ENCODE measurements at places on chromosomes 1 and 21. TPM values are rescaled to one million over a fixed set of nuclear protein-coding genes. Genes with fewer than 3 reads are reported as not detected.
A peak's percentile ranks its signal among the peaks of the same experiment; 100 is the strongest.

GRCh38 chr1:53618500-53619366 is 120.2 kb downstream of the GLIS1 start:
- no peak for DNase-seq

GRCh38 chr21:34179204-34179935 is 106.0 kb downstream of the MRPS6 start:
- no peak for DNase-seq

- DNase-seq: no peak
Measured at GRCh38 chr1:156128308-156128653, 13.8 kb downstream of the LMNA start.

DNA sequence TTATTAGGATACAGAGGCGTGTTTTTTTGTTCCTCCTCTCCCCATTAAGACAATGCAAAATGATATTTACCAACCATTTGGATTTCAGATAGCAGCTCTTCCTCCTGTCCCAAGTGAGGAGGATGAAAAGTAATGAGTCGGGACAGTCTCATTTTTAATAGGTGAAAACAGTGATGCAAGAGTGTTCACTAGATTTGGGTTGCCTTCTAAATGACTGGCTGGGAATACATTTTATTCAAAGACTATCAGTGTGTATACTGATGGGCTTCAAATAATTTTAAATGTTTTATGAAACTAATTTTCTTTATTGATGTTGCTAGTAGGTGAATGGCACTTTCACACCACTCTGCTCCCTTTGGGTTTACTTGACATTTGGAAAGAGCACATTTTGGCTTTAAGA is 2.1 kb downstream of the RCOR3 start:
- DNase-seq: no peak

DNA sequence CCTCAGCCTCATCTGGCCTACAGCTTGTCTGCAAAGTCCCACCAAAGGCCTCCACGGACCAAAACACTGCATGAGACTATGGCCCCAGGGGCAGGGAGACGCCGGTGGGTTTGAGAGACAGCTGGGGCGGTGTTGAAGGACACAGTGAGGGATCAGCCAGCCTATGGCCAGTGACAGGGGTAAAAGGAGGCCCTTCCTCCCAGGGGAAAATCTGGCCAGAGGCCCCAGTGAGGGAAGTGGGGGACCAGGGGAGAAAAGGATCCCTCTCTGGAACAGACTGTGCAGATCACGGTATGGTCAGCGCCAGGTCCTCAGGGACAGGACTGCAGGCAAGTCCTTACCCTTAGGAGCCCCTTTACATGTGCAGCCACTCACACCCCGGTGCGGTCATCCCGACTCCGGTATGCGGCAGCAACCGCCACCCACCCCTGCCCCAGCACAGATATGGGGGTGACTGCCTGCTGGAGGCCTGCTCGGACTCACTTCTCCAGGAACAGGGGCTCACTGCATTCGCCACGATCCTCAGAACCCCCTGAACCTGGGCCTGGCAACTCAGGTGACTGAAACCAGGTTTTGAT is 1.3 kb downstream of the CERS2 start:
- peak; percentile 45 for DNase-seq

GRCh38 chr1:84348759-84349158 is 47.3 kb downstream of the SAMD13 start:
- DNase-seq: no peak

- DNase-seq: no peak
Measured at GRCh38 chr21:40278345-40278744, 411.1 kb downstream of the PCP4 start.

GRCh38 chr1:184626076-184627006 is 128.3 kb downstream of the EDEM3 start:
- DNase-seq: no peak

GRCh38 chr21:42039911-42040351 is 29.8 kb upstream of the ZBTB21 start:
- peak; percentile 61 for DNase-seq

GRCh38 chr1:183281553-183282091 is 95.6 kb downstream of the LAMC2 start:
- DNase-seq: peak; percentile 80

- no peak for DNase-seq
Measured at GRCh38 chr1:94270801-94271203, 33.4 kb upstream of the ARHGAP29 start.

GRCh38 chr1:216884614-216885229 is 161.5 kb upstream of the ESRRG start:
- no peak for DNase-seq

DNA sequence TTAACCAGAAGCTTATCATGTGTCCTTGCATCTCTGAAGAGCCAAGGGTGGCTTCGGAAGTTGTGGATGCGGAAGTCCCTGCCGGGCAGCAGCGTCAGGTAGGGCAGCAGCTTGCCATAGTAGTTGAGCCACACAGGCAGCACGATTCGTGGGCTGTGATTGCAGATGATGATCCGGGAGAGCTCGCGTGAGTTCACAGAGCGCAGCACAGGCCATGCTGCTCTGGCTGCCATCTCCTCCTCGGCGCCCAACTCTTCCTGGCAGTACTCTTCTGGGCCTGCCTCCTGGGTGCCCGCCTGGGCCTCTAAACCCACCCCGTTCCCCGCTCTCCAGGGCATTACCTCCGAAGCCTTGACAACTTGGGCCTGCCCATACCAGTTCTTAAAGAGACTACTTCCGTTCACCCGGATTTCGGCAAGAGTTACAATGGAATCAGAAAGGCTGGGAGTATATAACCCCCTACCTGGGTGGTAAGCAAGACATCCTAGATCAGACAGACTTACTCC is at the start of gene VHLL:
Gene VHLL, minus strand, starts transcription at position 456 of the 506 bp plus-strand sequence. Its CDS starts 118 bp downstream, at position 338.
- DNase-seq: no peak

DNA sequence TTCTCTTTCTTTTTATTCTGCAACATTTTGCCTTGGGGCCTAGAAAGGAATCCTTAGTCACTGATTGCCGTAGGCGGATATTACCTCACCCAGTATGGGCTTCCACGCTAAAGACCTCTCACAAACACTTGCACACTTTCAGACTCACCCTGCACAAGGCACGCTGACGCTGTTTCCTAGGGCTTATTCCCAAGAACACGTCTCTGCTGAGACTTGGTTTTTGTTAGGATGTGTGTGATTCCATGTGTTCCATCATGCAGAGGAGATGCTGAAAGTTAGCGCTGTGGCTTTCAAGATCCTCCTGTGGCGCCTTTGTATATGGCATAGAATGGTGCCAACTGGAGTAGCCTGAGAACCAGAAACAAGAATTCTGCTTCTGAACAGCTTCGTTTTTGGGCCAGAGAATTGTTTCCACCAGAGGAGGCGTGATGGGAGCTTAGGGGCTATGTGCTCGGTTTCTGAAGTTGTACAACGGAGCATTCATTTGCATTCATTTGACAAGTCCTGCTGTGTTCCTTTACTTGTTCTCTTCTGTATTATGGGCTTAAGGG is 297.0 kb downstream of the DISC1 start:
- no peak for DNase-seq

DNA sequence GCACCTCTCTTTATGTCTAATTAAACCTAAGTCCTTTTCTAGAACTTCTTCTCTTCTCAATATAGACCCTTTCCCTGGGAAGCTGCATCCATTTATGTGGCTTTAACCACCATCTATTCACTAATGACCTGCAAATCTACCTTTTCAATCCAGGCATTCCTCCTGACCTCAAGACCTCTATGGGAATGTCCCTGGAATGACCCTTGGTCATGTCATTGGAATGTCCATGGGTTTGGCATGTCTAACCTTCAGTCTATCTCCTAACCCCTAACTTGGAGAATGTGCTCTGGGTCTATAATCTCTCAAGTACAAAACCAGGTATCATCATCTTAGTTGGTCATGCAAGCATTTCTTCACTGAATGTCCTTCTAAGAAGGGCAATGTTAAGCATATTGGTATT is 196.1 kb downstream of the KCNH1 start:
- DNase-seq: no peak

- DNase-seq: no peak
Measured at GRCh38 chr1:168582688-168583336, 6.4 kb downstream of the XCL1 start.

DNA sequence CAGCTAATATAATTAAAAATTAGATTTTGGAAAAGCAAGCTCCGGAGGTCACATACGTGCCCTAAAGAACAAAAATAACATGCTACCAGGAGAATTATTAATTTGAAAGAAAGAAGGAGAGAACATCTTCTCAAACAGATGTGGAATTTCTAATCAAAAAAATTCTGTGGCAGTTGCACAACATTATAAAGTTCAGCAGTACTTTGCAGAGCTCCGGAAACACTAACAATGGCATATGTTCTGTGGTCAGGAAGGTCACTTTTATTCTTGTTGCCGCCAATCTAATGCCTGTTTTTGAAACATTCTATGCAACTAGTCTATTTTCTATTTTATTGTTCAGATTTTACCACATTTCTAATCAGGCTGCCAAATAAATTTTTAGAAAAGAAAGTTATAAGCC is 186.8 kb downstream of the SMYD3 start:
- no peak for DNase-seq

- no peak for DNase-seq
Measured at GRCh38 chr1:76095802-76096201, 21.3 kb downstream of the ST6GALNAC3 start.

DNA sequence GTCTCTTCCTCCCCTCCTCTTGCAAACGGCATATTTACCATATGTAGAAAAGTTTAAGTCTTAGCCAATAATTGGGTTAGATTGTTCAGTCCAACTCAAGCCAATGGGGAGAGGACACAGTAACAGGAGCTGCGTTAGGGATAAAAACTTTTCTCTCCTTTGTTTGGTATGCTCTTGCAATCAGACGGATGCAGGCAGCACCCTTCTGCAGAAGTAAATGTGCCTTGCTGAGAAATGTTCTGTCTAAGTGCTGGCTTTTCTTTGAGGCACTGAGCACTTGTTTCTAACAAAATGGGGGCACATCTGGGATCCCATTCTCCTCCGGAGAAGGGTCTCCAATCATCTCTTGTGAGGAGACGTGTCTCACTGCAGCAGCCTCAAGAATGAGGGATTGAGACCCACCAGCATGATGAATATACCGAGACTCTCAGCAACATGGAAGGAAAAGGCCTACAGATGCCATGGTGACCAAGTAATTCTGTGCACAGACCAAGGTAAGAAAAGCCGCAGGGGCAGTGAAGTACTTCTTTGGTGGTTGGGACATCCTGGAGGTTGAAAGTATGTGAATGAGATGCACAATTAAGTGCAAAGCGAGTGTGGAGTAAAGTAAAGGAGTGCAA is 20.7 kb upstream of the GNG4 start:
- DNase-seq: no peak

DNA sequence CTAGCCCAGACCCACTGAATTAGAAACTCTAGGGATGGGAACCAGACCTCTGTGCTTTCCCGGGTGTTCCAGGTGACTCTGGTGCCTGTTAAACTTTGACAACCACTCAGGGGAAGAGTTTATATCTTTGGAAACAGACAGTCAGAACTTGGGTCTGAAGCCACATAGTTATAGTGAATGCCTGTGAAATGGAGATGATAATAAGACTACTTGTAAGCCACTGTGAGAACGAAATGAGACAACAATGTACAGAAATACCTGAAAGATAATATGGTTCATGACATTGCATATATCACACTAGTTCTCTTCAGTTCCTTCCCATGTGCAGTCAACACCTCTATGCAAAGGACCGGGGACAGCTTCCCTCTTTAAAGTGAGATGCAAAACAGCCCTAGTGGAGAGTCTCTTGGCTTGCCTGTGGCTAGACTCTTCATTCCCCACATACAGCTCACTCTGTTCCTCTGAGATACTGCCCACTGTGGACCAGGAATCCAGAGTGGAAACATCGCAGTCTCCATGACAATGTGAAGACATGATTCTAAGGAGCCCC is 287.5 kb downstream of the ASTN1 start:
- no peak for DNase-seq

- no peak for DNase-seq
Measured at GRCh38 chr1:109543283-109543987, 3.8 kb downstream of the GPR61 start.

The DCST1 gene
- polyA plus RNA-seq: 0.88 TPM

The HSPA6 gene
- 0.46 TPM for polyA plus RNA-seq

The SIM2 gene
- polyA plus RNA-seq: 0.58 TPM

The GBP6 gene
- 0.04 TPM for polyA plus RNA-seq

The WDR47 gene
- polyA plus RNA-seq: 8.9 TPM

The TAS1R1 gene
- 0.27 TPM for polyA plus RNA-seq

The PDPN gene
- polyA plus RNA-seq: 11.9 TPM

The LCE2C gene
- polyA plus RNA-seq: not detected

The RIPK4 gene
- polyA plus RNA-seq: 22.2 TPM

The FCGR1A gene
- polyA plus RNA-seq: 1.8 TPM
